ENCODE measurements at places on chromosomes 3 and 15.

GRCh38 chr3:42129014-42129953, 38.1 kb downstream of the TRAK1 start:
- DNase-seq = no peak

DNA sequence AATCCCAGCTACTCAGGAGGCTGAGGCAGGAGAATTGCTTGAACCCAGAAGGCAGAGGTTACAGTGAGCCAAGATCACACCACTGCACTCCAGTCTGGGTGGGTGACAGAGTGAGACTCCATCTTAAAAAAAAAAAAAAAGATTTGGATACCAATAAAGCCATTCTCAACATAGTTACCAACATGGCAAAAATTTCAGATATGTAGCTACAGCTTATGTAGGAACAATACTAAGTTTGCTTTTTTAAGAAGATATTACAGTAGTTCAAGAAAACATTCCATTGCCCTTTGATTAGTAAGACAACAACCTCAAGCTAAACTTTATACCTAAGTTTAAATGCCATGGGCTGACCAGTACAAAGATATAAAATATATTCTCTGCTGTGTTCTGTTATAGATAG, 34.4 kb downstream of the ZNF106 start:
- DNase-seq = no peak

GRCh38 chr3:195023576-195023975, 247.4 kb downstream of the XXYLT1 start:
- no peak for DNase-seq

DNA sequence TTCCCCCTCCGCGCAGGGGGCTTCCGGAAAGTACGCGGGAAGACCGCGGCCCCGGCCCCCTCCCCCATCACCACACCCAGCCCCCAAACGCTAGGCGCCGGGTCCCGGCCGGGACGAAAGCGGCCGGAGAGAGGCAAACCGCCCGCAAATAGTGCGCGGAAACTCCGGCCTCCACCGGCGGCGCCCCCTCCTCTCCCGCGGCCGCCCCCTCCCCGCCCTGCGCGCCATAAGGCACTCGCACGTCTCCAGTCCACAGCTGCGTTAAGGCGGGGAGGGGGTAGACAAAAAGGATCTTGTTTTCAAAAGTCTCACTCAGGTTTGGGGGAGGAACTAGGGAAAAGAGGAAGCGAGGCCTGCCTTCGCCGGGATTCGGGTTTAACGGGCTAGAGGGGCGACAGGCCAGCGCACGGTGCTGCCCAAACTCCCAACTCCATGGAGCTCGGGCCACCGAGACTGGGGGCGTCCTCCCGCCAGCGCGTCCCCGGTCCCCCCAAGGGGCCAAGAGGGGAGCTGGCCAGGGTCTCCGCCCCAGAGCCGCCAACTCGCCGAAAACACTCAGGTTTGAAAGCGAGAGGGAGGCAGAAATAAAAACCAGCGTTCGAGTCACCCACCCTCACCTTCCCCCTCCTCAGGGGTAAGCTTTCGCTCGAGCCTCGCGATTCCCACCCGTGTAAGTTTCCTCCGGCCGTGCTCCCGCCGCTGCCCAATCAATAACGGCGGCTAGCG, 1.8 kb downstream of the ANP32A start:
- no peak for DNase-seq

DNA sequence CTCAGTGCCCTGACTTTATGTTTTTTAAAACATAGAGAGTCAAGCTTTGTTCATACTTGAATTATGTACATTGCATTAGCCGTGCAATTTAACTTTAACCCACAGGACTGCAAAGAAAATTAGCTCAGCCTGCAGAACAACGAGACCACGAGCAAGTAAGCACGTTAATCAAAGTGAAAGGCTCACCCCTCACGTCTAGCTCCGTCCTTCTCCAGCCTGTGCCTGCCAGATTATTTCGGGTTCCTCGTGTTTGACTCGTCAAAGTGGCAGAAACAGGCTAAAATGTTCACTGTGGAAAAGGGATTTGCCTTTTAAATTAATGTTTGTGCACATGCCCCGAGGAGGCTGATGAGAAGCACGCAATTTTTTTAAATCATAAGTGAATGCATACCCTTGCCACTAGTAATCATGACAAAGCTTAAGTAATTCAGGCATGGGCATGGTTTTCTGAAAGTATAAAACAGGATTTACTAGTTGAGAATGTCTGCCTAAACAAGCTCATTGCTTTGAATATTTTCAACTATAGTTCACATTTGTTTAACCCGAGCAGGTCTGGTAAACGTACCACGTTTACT, 15.3 kb downstream of the ZBTB38 start:
- DNase-seq = no peak

DNA sequence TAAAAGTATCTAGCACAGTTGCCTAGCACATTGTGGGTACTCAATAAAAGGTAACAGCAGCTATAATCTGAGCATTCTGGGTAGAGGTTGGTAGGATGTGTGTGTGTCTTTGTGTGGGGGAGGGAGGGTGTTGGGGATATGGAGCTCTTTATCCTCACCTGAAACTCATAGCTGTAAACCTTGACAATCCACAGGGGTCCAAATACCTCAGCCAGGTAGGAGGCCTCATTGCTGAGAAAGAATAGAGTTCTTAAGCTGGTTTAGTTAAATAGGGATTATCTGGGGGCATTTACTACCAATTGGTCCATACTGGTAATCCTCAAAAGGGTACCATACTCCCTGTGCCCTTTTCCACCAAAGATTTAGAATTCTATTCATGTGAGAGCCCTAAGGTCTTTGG, 3.9 kb downstream of the SERF2 start:
- no peak for DNase-seq

- no peak for DNase-seq
These were observed 11.8 kb downstream of the ANAPC13 start for GRCh38 chr3:134473868-134474546.

DNA sequence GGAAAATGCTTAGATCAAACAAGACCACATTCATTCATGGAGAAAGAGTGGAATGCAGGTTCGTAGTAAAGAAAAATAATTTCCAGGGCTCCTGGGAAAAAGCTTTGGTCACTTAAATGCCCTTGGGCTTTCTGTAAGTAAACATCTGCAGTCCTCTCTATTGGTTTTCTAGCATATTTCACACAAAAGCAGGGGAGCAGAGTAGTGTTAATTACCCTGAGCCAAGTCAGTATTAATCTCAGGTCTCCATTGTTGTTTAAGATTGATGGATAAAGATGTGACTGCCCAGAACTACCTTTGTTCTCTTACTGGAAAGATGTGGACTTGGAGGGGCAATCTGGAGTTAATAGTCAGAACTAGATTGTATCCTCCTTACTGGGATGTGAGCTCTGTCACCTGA, 242.6 kb downstream of the PTPRG start:
- no peak for DNase-seq

DNA sequence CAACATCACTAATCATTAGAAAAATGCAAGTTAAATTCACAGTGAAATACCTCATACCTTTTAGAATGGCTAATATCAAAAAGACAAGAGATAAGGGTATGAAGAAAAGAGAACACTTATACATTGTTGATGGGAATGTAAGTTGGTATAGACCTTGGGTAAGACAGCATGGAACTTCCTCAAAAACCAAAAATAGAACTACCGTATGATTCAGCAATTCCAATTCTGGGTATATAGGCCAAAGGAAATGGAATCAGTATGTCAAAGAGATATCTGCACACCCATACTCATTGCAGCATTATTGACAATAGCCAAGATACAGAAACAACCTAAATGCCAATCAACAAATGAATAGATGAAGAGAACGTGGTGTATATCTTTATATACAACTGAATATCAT, 166.8 kb upstream of the LRRN1 start:
- DNase-seq = no peak

DNA sequence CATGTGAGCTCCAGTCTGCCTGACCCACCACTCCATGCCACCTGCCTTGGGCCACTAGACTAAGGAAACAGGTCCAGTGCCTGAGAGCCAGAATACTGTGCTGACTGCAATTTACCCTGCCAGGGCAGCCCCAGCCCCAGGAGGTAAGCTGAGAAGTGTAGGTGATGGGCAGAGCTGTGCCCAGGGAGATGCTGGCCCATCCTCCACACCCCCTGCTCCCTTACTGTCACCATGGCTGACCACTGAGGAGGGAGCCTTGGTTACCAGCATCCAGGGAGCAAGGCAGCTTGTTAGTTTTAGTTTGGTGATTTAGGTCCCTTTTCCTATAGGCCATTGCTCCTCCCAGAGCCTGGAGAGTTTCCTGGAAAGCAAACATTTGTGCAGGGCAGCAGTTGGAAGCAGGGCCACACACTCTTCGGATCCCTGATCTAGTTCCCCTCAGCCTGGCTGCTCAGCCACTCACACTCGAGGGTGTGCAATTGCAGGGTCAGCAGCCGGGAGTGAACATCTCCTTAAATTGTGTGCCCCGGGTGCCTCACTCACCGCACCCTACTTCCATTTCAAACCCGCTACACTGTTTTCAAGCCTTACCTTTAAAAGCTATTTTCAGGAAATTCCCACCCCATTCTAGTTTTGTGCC, 2.0 kb downstream of the GALNT15 start:
- DNase-seq = no peak

DNA sequence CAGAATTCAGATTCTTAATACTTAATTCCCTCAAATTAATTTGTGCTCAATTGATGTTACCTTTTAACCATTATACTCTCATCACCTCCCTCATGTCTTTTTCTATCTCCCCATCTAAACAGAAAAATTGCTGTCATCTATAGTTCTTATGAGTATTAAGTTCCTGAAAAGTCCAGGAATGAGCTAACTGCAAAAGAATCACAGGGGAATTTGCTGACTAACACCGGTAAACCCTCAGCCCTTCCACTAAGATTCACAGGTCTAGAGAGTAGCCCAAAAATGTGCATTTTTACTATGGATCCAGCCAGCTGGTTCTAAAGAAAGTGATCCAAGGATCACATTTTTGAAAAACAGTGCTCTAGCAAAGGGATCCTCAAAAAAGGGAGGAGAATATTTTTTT, 67.0 kb downstream of the SETD2 start:
- DNase-seq = no peak

DNA sequence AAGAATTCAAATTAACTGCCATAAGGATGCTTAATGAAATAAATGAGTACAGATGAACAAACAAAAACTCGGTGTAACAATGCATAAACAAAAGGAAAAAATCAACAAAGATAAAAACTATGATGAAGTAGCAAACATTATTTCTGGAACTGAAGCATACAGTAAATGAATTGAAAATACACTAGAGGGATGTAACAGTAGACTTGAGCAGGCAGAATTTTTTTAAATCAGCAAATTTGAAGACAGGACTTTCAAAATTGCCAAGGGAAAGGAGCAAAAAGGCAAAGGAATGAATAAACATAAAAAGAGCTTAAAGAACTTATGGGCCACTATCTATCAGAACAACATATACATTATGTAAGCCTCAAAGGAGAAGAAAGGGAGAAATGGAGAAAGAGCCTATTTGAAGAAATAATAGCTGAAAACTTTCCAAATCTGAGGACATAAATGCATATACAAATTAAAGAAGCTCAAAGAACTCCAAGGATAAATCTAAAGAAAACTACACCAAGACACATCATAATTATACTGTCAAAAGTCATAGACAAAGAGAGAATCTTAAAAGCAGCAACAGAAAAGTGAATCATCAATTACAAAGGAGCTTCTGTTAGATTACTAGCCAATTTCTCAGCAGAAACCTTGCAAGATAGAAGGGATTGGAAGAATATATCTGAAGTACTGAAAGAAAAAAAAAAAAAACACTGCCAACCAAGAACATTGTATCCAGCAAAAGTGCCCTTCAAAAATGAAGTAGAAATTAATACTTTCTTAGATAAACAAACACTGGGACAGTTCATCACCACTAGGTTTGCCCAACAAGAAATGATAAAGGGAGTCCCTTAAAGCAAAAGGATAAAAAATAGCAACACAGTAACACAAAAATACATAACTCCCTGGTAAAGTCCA, 15.5 kb downstream of the TOP2B start:
- no peak for DNase-seq

GRCh38 chr3:12336099-12336498, 47.2 kb downstream of the PPARG start:
- DNase-seq = no peak

GRCh38 chr3:45741742-45742460, 52.7 kb downstream of the SACM1L start:
- DNase-seq = no peak

DNA sequence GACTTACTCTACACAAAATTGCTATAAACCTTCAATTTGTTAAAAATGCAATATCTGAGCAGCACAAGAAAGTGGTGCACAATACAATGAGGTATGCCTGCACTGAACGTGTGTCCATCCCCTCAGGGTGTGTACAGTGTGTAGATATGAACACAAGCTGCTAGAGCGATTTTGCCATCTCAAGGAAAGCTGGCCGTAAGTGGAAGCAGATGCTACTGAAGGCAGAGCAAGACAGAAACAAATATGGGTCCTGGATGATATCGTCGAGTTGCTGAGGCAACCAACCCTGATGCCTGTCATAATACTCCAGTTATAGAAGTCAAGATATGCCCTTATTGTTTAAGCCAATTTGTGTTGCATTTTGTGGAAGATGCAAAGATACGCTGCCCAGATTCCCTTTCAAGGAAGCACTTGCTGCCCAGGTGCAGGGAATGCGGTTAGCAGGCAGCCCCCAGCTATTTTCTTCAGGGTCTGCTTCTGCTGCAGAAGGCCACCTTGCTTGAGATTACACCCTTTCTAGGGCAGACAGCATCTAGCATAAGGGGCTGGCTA, 25.8 kb upstream of the EHHADH start:
- DNase-seq = no peak

DNA sequence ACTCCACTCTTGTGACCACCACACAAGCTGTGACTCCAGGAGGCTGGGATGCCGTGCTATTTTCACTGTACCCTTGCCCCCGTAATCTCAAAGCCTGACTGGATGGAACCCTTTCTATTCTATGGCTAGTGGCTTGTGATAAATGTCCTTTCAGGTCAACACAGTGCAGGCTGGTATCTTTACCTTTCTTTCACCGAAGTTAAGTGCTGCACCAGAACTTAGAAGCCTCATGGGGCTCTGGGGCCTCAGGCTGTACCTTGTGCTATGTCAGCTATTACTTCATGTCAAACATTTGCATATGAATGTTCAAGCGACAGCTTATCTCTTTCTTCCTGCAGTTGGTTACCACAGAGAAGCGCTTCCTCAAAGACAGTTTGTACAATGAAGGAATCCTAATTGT, 66.8 kb downstream of the RPL39L start:
- no peak for DNase-seq

DNA sequence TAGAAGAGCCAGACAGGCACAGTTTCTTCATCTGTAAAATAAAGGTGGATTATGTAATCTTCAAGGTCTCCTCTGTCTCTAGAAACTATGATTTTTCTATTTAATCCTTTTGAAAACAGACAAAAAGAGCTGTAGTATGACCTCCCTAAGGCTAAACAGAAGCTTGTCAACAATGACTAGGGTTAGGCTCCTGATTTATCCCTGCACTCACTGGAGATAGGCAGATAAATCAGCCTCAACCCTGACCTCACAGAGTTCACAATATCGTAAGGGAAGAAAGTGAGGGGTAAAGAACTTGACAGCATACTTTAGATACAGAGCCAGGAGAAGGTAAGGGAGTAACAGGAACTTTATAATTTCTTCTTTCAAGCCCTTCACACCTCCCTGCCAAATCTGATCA, 124.8 kb downstream of the TMCC1 start:
- DNase-seq = no peak
